Activated gamma-delta T cell treated with anti-CD3 and anti-CD28 coated beads, Interleukin-2, amount 50 U/mL, for 16 hours (primary cell): ENCODE measurements at places on chromosomes 11 and 22.

GRCh38 chr11:71304491-71304890 is 52.1 kb upstream of the SHANK2 start:
- no peak for DNase-seq

- DNase-seq, result no peak
Observed at GRCh38 chr11:2686360-2687222, 13.2 kb downstream of the KCNQ1OT1 start.

- no peak for DNase-seq
Observed at GRCh38 chr22:44186737-44187136, 6.0 kb downstream of the PARVG start.

DNA sequence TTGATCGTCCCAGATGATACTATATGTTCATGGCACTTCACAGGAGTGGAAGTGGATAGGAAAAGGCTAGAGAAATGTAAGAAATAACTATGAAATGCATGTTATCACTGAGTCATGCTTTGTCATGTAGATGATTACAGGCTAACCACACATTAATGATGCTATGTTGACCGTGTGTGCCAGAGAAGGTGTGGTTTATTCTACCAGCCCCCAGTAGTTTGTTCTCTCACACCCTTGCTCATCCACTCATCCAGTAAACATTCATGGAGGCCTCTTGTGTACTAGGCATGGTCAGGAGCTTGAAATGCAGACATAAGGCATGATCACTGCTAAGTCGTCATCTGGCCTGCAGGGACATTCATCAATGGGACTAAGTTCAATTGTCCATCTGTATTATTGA is 153.0 kb upstream of the PITPNB start:
- no peak for DNase-seq

DNA sequence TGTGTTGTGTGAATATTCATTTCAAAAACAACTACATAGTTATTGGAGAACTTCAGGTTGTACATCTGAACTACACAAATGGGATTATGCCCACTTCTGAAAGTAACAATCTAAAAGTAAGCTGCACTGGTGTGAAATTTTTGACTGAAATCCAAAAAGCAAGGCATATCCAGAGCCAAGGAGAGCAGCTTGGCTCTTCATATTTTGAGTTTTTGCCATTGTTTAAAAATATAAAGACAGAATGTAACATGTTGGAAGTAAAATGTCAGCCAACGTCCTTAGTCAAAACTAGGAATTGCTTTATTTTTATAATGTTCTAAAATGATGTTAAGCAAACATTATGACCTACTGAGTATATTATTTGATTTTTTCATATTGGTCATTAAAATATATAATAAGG is 45.8 kb upstream of the NOX4 start:
- DNase-seq, result no peak

DNA sequence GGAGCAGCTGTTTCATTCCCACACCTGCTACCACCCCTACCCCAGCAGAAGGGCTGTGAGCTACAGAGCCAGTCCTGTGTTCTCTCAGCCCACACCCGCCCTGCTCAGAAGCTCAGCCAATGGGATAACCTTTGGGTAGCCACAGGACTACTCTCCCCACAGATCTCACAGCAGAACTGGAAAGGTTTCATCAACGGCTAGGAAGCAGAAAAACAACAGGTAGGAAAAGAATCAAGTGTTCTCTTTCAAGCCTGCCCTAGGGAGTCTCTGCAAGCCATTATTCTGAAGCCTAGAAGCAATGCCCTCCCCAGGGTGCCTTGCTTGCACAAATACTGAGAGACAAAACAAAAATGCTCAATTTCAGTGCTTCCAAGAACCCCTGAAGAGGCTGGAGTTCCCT is 77.2 kb downstream of the TMPRSS5 start:
- no peak for DNase-seq

GRCh38 chr22:32411402-32411801 is 645 bp downstream of the RTCB start:
- DNase-seq, result no peak

GRCh38 chr11:44017443-44018126 is 30.2 kb upstream of the ACCSL start:
- no peak for DNase-seq

- no peak for DNase-seq
Observed at GRCh38 chr22:30158277-30158676, 78.0 kb downstream of the HORMAD2 start.

DNA sequence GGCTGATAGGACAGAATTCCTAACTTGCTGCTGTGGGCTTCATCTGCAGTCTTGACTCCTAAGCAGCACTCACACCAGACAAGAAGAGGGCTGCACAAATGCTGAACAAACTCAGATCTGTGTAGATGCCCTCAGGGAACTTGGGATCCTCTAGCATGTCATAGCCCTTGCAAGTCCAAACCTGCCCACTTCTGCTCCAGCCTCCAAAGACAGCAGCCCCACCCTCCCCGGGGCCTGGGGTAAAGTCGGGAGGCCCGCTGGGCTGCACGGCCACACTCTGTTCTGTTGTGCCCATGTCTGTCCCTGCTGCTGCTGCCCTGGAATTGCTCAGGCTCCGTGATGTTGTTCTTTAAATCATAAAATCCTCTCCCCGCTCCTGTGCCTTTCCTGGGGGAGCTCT is 28.3 kb downstream of the DRD2 start:
- no peak for DNase-seq

DNA sequence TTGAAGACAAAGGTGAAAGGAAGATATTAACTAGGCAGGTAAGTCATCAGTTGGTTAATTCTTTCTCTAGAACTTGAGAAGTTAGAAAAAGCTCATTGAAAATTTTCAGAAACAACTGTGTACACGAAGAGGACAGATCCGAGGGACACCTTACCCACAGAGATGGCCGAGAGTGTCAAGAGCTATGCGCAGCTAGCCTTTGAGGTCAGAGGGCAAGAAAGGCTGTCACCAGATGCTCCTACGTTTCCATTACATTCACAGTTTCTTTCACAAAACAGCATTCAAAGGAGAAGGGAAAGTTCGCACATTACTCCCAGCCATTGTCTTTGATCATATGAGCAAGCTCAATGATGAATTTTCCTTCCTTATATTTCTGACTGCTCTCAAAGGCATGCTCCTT is 34.8 kb downstream of the YPEL1 start:
- DNase-seq, result no peak

DNA sequence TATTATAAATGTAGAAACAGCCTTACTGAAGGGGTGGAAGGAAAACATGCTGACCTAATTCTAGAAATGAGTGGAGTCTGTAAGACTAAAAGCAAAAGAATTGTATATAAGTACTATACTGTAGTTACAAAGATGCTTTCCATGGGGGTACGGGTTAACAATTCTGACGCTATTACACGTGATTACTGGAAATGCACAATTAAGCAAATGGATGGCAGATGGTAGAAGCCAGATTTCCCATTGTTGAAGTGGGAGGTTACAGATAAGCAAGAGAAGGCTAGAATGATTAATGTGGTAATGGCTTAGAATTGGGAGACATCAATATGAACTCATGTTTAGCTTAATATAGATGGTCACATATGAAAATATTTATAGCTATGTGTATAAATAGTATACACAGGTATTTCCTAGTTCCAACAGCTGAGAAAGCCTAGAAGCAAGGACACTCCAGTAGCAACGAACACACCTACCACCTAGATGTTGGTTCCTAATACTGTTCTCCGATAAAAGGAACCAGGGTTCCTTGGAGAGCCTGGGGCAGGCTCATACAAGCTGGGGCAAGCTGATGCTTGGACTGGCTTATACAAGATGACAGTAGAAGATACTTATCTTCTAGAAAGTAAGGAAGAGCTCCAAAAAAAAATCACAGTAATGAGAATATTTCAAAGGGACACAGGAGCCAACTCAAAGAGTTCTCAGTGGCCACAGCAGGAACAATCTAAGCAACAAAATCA is 13.5 kb downstream of the SMC1B start:
- DNase-seq, result no peak

DNA sequence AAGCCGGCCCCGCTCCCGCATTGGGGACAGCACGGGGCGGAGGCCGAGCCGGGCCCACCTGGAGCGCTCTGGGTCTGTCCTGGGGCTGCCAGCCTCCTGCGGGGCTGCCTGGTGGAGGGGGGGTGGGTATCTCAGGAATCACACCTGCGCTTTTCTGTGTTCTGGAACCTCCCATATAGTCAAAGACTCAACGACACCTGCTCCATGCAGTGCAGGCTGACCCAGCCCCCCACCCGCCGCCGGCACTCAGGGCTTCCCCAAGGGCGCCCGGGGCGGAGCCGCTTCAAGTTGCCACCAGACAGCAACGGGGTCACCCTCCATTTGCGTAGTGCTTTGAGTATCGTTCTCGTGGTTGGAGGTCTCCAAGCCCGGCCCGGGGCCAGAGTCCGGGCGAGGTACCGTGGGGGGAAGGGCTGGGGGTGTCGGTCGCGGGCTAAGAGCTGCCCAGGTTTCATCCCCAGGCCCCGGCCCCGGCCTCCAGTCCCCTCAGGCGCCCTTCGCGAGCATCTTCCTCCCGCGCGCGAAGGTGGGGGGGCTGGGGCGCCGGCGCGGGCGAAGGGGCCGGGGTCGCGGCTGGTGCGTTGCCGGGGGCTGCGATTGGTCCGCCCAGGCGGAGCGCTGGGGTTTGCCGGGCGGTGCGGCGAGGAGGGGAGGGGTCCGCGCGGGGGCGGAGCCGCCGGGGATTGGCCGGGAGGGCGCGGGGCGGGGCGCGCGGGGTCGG is 6.6 kb downstream of the TSPAN4 start:
- no peak for DNase-seq

GRCh38 chr22:37088750-37089408 is 20.6 kb downstream of the TMPRSS6 start:
- DNase-seq, result no peak

- peak; percentile 75 for DNase-seq
Observed at GRCh38 chr11:1882265-1883238, 9.1 kb downstream of the PRR33 start.

GRCh38 chr22:28900379-28900925 is 17.1 kb downstream of the ZNRF3 start:
- no peak for DNase-seq

- no peak for DNase-seq
Observed at GRCh38 chr11:75249704-75250103, 9.1 kb downstream of the TPBGL start.

DNA sequence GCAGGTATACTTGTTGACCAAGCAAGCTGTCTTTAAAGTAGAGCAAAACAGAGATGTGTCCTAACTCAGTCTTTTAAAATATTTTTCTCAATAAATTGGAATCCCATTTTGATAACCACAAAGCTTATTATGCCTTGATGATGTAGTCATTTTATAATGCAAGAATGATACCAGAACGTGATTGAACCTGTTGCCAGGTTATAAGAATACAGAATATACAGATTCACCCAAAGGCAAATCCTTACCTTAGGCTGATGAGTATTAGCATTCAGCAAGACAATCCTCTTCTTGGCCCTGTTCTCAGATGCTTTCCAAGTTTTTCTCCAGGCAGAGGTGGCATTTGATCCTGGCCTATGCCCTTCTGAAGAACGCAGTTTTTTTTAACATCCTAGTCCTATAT is 76.1 kb downstream of the PPFIBP2 start:
- no peak for DNase-seq
